Chondrocyte (in vitro differentiated cells): ENCODE measurements at places on chromosomes 6 and 20. TPM values are rescaled to one million over a fixed set of nuclear protein-coding genes. Genes with fewer than 3 reads are reported as not detected.

RFX6 gene
- not detected in 3 replicates for total RNA-seq

PGBD1 gene
- 7.6 to 9.9 TPM (median 8.5 TPM) in 3 replicates for total RNA-seq

MAPK13 gene
- 0.48 to 1.0 TPM (median 0.97 TPM) in 3 replicates for total RNA-seq

SLC12A5 gene
- 0.89 to 2.1 TPM (median 1.9 TPM) in 3 replicates for total RNA-seq

FHL5 gene
- total RNA-seq: not detected in 3 replicates

BPIFB2 gene
- not detected in 3 replicates for total RNA-seq

TNXB gene
- 1.9 to 2.9 TPM (median 2.3 TPM) in 3 replicates for total RNA-seq

DCBLD1 gene
- total RNA-seq: 32.2 to 39.3 TPM (median 33.3 TPM) in 3 replicates

DNA sequence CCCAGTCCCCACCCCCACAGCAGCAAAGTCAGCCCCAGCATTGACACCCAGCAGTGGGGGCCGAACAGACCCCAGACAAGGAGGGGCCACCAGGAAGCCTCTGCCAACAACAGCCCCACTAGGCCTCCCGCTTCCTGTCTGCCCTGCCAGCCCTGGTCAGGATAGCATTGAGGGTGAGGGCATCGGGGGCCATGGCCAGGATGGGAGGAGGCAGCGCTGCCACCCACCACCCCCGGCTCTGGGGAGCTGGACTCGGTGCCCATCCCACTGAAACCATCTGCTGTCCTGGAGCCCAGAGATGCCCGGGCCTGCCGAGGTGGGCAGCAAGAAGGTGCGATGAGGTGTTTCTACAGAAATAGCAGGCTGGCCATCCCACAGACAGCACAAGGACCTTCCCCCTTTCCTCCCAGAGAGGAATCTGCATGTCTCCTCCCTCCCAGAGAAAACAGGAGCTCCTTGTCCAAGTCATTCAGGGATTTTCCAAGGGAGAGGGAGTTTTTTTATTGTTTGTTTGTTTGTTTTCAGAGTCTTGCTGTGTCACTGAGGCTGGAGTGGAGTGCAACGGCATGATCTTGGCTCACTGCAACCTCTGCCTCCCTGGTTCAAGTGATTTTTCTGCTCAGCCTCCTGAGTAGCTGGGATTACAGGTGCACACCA, 62.1 kb upstream of the BHLHE23 start:
- DNase-seq: peak; percentile 84

DNA sequence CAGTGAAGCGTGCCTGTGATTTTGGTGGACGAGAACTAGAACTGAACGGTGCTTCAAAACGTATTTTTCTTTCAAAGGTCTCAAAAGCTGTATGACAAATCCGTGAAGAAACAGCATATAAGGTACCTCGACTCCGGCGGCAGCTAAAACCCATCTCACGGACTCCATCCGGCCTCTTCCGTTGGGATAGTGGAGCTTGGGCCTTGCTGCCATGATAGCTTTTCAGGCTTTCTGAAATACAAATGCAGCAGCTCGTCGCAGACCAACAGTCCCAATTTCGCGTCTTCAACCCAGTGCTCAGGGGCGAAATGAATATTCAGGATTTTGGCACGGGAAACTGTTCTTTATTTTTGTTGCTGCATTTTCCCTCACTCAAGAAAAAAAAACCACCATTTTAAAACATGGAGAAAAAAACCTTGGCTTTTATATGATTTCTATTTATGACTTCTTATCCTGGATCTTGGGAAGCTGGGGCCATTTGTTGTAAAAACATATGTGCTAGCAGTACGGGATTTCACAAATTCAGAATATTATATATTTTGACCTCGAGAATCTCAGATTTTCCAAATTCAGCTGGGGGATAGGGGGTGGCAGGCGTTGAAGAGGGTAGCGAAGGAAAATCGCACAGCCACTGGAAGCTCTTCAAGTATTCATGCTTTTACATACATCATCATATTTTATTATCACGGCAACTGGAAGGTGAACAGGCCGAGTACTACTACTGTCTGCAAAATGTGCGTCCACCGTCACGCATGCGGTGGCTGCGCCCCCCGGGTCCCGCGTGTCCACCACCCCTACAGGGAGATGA, 849 bp downstream of the GSTA4 start:
- DNase-seq: no peak

DNA sequence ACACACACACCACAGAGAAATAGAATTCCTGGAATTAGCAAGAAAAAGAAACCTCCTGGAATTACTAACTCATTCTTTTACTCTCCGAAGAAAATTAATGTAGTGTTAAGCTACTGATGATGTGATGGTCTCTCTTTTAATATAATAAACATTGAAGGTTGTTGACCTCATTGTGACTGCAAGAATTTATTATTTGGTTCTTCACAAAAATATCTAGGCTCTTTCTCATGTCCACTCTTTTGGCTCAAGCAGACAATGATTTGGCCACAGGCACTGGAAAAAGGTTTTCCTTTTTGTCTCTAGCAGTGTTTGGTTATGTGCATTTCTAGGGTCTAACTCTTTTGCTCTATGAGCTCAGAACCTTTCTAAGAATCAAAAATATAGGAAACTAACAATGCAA, 811.9 kb downstream of the TENT5A start:
- DNase-seq: no peak

DNA sequence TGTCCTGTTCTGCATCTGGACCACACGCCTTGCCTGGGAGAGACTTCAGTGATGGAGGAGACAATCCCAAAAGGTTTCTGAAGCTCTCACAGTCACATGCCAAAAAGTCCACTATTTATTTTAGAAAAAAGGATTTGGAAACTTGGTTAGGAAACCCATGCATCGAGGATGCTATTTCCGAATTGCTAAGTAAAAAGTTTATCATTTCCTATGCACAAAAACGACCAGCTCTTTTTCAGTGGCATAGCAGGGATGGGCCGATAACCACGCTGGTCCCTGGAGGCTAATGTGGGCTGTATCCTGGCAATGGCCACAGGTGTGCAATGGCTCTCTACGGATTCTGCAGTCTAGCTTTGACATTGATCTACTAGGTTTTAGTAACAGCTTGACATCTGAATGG, 33.9 kb downstream of the RAMACL start:
- DNase-seq: no peak

DNA sequence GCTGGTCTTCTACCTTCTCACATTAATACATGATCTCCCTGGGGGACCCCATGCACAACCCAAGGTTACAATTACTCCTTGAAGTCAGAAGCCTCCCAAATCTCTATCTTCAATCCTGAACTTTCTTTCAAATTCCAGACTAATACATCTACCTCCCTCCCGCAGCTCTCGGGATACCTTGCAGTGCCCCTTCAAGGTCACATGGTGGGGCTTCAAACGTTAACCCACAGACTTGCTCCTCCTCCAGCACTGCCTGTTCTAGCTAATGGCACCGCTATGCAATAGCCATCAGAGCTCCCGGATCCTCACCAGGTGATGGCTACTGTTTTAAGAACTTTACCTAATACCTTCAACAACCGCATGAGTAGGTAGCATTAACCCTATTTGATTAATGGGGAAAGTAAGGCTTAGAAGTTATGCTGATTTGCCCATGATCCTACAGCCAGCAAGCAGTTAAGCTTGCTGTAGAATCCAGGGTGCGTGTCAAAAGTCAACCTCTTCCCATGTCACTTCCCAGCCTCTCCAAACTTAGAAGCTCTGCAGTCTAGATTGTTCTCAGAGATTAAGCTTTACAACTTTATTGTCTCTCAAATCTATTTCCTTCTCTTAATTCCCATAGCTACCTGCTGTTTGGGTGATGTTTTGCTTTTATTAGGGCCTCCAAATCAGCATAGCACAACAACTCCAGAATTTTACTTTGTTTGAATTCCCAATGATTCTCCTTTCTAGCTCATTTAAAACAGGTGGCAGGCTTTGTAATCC, 44.7 kb downstream of the PLAGL1 start:
- DNase-seq: no peak

GRCh38 chr20:45322952-45323383, 14.9 kb upstream of the MATN4 start:
- no peak for DNase-seq

- DNase-seq: no peak
These were observed 57.7 kb downstream of the CLVS2 start for GRCh38 chr6:123053602-123054225.

GRCh38 chr6:133501675-133502270, 260.6 kb downstream of the EYA4 start:
- DNase-seq: no peak

- no peak for DNase-seq
These were observed 524.3 kb downstream of the PRKN start for GRCh38 chr6:162203287-162203686.

- no peak for DNase-seq
These were observed 282.0 kb downstream of the SYNE1 start for GRCh38 chr6:152355166-152355565.

GRCh38 chr6:126302191-126302590, 37.7 kb upstream of the CENPW start:
- no peak for DNase-seq

- no peak for DNase-seq
These were observed 233.1 kb upstream of the ZNF217 start for GRCh38 chr20:53826597-53827291.

DNA sequence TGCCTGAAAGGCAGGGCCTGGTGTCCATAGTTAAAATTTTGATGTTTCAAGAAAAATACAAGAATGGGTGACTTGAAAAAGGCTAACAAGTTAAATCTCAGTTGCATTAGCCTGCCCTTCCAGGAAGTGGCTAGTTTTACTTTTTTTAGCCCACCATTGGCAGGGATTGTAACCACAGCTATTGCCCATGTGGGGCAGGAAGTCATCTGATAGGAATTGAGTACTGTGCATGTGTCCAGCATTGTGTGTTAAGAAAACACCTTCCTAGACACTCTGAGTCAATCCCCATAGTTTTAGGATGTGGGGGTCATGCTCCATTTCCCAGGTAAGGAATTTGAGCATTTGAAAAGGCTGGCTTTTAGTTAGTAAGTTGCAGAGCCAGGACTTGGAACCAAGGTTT, 26.9 kb downstream of the LYRM2 start:
- DNase-seq: no peak

GRCh38 chr6:15675536-15676220, 12.8 kb upstream of the DTNBP1 start:
- DNase-seq: no peak

DNA sequence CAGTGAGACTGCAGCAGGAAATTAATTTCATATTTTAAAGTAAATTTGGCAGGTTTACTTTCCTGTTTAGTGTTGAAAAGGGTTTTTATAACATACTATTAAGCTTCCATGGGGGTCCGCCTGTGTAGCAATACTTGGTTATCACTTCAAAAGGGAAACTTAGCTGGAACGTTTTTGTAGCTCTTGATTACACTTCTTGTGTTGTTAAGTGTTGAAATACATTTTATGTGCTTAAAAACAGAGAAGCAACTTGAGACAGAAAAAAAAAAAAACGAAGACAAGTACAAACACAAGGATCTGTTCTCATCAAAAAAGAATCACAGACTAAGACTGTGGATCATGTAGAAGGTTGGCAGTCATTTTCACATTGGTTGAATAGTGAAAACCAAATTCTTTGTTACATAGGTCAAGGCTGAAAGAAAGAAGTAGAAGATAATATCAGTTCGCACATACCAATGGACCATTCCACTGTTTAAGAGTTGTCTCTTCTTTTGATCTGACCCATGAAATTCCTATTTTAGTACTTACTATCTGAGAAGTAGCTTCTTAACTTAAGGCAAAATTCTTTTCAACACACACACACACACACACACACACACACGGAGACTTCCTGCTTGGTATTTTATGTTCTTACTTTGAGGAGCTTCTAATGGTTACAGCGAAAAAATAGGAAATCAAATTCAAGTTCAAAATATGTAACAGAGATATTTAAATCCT, 113.9 kb upstream of the SLC35B3 start:
- DNase-seq: no peak

GRCh38 chr6:134481966-134482365, 164.1 kb upstream of the SGK1 start:
- no peak for DNase-seq

GRCh38 chr20:4483486-4483885, 238.2 kb upstream of the PRND start:
- DNase-seq: no peak

- DNase-seq: no peak
These were observed 82.5 kb upstream of the CCDC28A start for GRCh38 chr6:138690975-138691594.

- no peak for DNase-seq
These were observed 2.8 kb downstream of the SLC12A5 start for GRCh38 chr20:46031701-46032254.

DNA sequence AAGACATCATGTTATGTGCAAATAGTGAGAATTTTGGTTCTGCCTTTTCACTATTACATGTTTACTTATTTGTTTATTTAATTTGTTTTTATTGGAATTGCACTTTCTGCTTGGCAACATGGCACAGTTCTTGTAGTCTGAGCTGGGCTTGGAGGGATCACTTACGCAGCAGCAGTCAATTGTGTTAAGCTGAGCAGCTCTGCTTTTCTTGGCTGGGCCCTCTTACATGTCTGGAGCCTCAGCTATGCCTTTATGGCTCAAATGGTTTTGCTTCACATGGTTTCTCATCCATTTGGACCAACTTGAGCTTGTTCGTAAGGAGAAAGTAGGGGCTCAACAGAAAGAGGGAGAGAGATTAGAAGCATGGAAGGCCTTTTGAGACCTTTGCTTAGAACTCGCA, 327.5 kb upstream of the EPHA7 start:
- no peak for DNase-seq

- DNase-seq: no peak
These were observed 228.5 kb downstream of the SLC24A3 start for GRCh38 chr20:19440660-19441527.
